Activated CD4-positive, alpha-beta memory T cell treated with anti-CD3 and anti-CD28 coated beads for 36 hours (primary cell): ENCODE measurements at places on chromosomes 1 and 21. TPM values are rescaled to one million over a fixed set of nuclear protein-coding genes. Genes with fewer than 3 reads are reported as not detected.

DNA sequence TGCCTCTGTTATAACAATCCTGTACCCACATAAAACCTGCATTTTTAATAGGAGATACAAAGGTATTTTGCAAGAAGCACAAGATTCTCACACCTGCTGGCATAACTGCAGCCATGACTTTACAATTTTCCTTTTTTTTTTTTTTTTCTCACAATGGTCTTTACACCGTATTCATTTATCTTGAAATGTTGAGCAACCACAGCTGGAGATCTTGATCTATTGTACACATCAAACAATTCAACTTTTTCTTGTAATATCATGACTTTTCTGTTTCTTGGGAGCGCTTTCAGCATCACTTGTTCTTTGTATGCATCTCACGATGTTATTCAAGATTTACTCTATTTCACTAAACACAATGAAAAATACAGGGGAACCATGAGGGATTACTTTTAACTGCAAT is 651.4 kb downstream of the KCNT2 start:
- no peak for DNase-seq

DNA sequence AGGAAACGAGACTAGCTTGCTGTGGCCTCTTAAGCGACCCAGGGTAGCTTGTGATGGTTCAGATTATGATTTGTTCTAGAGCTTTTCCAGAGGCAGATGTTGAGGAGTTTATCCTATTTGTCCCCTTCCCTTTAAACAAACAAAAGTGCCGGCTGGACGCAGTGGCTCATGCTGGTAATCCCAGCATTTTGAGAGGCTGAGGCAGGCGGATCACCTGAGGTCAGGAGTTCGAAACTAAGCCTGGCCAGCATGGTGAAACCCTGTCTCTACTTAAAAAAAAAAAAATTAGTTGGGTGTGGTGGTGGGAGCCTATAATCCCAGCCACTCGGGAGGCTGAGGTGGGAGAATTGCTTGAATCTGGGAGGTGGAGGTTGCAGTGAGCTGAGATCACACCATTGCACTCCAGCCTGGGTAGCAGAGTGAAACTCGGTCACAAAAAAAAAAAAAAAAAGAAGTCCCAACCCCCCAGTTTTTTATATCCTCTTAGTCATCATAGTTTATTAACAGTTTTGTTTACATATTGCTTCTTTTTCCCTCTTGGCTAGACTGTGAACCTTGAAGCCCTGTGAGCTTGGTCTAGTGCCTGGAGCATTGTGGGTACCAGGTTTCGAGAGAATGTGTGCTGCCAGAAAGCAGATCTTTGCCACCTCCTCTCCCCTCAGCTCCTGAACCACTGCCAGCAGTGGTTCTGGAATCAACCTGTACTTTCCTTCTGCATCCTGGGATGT is 29.8 kb downstream of the MAPKAPK2 start:
- DNase-seq: no peak

GRCh38 chr1:117051224-117052064 is 8.7 kb upstream of the TTF2 start:
- peak; percentile 67 for DNase-seq

- no peak for DNase-seq
These were observed 383.8 kb upstream of the VAMP3 start for GRCh38 chr1:7387053-7387927.

- DNase-seq: no peak
These were observed 200.7 kb downstream of the LHX8 start for GRCh38 chr1:75334876-75335389.

DNA sequence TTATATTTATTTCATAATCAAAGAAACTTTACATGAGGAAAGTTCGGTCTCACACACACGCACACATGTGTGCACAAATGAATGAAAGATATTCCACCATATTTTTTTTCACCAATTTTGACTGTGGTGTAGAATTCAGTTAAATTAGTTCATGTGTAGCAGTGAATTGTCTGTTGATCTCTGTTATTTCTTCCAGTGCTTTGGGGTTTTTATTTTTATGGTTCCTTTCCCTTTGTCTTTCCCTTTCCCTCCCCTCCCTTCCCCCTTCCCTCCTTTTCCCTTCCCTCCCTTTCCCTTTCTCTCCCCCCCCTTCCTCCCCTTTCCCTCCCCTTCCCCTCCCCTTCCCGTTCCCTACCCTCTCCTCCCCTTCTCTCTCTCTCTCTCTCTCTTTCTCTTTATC is 8.9 kb downstream of the RYR2 start:
- DNase-seq: no peak

- peak; percentile 56 for DNase-seq
These were observed 164.2 kb downstream of the HIVEP3 start for GRCh38 chr1:41754540-41754939.

The ARHGEF16 gene
- total RNA-seq: 0.17 TPM

DNA sequence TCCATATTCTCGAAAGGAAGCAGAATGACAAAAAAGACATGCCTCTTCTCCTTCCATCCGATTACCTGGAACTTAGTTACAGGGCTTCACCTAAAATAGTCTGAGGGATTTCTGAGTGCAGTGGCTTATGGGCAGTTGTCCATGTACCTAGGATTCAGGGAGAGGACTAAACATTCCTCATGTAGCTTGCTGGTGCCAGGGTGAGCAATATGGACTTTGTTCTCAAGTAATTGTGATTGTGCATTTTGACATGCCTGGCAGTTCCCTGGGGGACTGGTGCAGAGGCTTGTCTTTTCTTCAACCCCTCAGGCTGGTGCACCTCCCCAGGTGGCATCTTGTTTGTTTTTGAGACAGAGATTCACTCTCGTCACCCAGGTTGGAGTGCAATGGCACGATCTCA is 6.1 kb upstream of the PSEN2 start:
- DNase-seq: no peak

- no peak for DNase-seq
These were observed 139.8 kb downstream of the PRDM16 start for GRCh38 chr1:3208819-3209200.

DNA sequence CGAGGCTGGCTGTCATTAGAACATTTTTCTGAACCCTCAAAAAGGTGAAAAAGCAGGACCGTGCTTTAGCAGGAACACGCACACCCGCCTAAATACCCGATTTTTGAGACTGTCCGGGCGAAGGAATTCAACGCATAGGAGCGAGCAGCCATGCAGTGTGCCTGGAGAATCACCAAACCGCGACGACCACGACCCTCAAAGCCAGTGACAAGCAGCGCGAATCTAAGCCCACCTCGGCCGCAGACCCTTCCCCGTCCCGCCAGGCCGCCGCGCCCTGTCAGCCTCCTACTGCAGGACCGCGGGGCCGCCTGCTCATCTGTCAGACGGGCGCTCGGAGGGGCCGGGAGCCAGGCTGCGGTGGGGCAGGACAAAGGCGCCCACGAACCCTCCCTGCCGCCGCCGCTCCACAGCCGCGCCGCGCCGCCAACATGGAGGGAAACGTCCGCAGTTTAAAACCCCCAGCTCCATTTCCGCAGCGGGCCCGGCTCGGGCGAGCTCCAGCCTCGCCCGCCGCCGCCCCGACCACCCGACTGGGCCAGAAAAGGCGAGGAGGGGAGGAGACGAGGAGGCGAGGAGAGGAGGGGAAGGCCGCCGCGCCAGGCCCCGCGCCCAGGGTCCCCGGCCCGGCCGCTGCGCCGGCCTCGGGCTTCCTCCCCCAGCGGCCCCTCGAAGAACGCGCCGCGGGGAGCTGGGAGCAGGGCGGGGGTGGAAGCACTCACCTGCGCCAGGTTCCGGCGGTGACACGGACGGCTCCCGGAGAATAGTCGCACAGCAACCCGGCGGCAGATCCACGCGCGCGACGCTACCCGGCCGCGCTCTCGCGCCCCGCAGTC is at the start of gene LBR:
Gene LBR (minus strand): TSS at position 804 of the 833 bp plus-strand sequence. CDS start 3,963 bp downstream, outside the sequence.
- DNase-seq: peak; percentile 54

- peak; percentile 64 for DNase-seq
These were observed at the start of gene SHC1 for GRCh38 chr1:154970631-154971340. SHC1 (minus strand) TSS chr1:154970747; CDS start chr1:154970526, 221 bp downstream.

The MYOM3 gene
- not detected for total RNA-seq

GRCh38 chr1:27605796-27606707 is 2.1 kb upstream of the AHDC1 start:
- DNase-seq: peak; percentile 68

The NLRP3 gene
- total RNA-seq: 0.97 TPM

DNA sequence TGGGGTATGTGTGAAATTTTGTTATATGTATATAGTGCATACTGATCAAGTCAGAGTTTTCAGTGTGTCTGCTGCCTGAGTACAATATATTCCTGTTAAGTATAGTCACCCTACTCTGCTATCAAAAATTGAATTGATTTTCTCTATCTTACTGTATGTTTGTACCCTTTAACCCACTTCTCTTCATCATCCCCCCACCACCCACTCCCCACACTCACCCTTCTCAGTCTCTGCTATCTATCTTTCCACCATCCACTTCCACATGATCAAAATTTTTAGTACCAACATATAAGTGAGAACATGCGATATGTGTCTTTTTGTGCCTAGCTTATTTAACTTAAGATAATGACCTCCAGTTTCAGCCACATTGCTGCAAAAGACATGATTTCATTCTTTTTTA is 4.2 kb downstream of the LY9 start:
- DNase-seq: peak; percentile 48

- DNase-seq: no peak
These were observed 82.7 kb downstream of the SIK1 start for GRCh38 chr21:43343992-43344886.

The ZBED6 gene
- total RNA-seq: 18.6 TPM

GRCh38 chr1:223543560-223543959 is 121.9 kb downstream of the CAPN8 start:
- DNase-seq: no peak

DNA sequence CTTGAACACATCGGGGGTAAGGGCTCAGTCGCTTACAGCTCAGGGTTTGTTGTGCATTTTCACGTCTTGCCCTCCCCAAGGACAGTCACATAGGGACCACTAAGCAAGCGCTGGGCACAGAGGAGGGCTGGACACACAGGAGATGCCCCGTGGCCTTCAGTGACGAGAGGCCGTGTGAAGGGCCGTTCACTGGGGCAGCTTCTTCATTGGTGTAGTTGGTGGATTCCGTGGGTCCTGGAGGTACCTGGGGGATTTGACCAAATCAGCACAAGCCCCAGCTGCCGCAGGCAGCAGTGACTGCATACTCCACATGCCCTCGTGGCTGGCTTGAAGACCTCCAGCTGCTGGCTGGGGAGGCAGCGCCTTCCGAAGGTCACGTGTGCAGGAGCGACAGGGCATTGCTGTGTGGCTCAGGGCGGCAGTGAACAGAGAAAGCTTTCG is 100.8 kb upstream of the C1orf174 start:
- DNase-seq: no peak

DNA sequence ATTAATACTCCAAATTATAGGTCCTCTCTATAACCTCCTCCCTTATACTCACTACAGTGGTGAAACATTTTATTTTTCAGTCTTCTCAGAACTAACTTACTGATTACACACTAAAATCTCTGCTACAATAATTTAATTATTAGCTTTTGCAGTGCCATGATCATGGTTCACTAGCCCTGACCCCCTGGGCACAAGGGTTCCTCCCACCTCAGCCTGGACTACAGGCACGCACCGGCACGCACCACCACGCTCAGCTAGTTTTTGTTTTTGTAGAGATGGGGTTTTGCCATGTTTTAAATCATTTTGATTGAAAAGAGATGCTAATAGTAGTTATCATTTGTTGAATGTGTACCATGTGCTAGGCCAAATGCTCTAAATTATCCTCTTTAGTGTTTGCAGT is 6.3 kb downstream of the PATJ start:
- DNase-seq: no peak

The PRRX1 gene
- total RNA-seq: not detected

DNA sequence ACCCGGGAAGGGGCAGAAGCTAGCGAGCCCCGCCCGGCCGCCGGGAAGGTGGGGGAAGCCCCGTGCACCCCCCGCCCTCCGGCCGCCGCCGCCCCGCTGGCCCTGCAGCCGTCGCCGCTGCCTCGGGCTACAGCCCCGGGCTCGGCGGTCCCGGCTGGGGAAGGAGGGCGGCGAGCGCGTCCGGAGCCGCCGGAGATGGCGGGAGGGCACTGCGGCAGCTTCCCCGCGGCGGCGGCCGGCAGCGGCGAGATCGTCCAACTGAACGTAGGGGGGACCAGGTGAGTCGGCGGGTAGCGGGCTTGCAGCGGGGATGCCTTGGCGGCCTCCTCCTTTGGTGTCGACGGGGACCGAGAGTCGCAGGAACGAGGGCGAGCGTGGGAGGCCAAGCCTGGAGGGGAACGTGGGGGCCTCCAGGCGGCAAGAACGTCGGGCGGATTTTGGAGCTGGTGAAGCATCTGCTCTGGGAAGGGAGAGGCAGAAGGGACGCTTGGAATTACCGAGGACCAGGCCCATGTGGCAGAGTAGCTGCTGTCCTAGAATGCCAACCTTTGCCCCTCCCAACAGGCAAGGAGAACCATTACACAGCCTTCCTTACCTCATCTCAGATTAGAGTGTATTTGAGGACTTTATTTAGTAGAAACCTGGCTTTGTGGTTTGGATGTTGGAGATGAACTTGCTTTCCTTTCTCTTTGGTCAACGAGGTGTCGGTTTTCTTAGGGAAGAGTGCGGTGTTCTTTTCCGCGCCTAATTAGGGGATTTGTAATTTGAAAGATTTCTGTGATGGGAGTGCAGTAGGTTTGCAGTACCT is 591 bp downstream of the KCTD3 start:
- peak; percentile 49 for DNase-seq

GRCh38 chr1:240619906-240620621 is 8.1 kb upstream of the GREM2 start:
- DNase-seq: no peak

The TAS1R3 gene
- total RNA-seq: 0.10 TPM

- DNase-seq: peak; percentile 15
These were observed 4.0 kb downstream of the WDR26 start for GRCh38 chr1:224430511-224431113.

The EPHA8 gene
- not detected for total RNA-seq

- DNase-seq: peak; percentile 37
These were observed 84.9 kb downstream of the KIF14 start for GRCh38 chr1:200535605-200536004.

DNA sequence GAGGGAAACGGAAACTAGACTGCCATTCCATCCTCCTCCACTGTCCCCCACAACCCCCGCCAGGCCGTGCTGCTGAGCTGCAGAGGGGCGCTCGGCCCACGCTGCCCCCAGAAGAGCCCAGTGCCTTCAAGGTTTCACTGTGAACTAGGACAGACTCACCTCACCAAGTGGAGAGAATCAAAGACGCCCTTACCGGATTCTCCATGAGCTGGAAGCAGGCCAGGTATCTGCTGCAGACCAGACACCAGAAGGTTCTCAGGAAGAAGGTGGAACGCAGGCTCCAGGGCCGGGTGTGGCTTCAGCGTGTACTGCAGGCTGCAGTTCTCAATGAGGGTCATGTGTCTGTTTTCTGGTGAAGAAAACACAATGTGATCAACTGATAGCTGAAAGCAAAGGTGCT is 30.6 kb downstream of the NPHP4 start:
- no peak for DNase-seq

The CCDC27 gene
- not detected for total RNA-seq
